ENCODE measurements at places on chromosomes 3 and 15. TPM values are rescaled to one million over a fixed set of nuclear protein-coding genes. Genes with fewer than 3 reads are reported as not detected.

DNA sequence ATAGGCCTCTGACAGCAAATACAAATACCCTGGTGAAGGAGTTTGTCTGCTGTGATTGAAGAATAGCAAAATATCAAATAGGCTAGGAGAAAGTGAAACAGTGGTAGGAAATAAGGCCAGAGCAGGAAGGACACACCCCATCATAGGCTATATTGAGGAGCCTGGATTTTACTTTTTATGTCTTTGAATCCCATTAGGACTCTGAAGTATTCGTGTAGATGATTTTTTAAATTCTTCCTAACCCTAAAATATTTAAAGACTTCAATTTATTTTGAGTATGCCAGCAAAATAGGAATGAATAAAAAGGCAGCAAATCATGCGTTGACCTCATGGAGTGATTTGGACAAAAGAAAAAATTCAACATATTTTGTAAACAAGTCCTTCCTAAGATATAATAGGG is 562.8 kb downstream of the NAALADL2 start:
- no peak for DNase-seq

DNA sequence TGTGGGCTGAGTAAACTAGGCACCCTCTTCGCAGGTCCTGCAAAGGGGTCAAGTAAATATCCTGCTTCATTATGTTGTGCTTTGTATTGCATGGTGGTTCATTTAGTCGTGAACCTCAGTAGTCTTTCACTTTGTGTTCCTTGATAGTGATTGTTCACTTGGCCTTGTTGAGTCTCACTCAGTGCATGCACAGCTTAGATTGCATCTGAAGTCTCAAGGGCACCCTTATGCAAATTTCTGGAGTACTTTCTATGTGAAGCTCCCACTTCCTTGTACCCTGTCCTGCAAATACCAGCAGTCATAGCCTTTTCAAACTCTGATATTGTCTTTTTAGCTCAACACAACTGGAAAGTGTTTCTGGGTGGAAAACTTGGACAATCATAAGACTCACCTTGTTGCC is 519.2 kb downstream of the NAALADL2 start:
- no peak for DNase-seq

DNA sequence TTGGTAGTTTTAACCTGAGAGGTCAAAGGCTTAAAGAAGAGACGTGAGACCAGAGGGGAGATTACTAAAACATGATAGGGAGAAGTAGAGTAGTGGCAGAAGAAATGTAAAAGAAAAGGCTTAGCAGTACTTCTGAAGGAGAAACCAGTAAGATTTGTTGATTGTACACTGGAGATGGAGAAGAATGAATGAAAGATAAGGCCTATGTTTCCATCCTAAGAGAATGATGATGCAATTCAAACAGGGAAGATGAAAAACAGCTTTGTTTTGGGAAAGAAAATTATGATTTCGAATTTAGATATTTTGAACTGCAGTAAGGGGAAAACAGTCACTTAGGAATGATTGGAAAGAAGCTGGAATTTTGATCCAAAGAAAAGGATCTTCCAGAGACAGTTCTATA is 97.4 kb upstream of the PLXND1 start:
- no peak for DNase-seq

- DNase-seq, result no peak
These were observed 22.8 kb downstream of the IL17RD start for GRCh38 chr3:57142411-57142723.

DNA sequence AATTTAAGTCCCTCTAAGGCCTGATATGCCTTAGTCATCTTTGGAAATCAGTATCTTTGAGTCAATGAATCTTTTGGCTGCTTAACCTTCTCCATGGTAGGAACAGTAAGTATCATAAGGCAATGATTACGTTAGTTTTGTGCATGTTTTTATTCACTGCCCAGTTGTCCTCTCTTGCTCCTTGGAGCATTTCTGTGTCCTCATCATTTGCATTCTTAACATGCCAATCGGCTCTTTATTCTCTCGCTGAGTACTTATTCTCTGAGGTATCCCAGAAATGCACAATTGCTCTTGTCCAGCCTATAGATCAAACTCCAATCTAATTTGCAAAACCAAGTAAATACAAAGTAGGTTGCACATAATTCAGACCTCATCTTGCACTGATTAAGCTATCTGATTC is 405.0 kb upstream of the IL12A start:
- DNase-seq, result no peak

GRCh38 chr3:123158899-123159390 is 42.8 kb upstream of the SEC22A start:
- DNase-seq, result no peak

DNA sequence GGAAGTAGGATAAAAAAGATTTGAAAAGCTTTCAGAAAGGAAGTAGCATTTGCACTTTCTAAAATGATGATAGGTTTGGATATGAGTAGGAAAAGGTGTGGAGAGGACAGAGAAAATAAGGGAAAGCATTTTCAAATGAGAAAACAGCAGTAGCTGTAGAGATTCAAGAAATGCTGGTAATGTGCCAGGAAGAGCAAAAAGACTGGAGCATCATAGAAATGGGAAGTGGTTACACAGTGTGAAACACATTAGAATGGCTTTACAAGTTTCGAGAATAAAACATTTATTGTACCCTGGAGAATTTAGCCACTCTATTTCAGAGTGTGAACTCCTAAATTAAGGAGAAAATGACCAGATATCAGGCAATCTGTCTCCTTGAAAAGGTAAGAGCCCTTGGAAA is 108.3 kb upstream of the CHL1 start:
- no peak for DNase-seq

GRCh38 chr15:78387246-78388037 is 47.3 kb downstream of the CRABP1 start:
- no peak for DNase-seq

DNA sequence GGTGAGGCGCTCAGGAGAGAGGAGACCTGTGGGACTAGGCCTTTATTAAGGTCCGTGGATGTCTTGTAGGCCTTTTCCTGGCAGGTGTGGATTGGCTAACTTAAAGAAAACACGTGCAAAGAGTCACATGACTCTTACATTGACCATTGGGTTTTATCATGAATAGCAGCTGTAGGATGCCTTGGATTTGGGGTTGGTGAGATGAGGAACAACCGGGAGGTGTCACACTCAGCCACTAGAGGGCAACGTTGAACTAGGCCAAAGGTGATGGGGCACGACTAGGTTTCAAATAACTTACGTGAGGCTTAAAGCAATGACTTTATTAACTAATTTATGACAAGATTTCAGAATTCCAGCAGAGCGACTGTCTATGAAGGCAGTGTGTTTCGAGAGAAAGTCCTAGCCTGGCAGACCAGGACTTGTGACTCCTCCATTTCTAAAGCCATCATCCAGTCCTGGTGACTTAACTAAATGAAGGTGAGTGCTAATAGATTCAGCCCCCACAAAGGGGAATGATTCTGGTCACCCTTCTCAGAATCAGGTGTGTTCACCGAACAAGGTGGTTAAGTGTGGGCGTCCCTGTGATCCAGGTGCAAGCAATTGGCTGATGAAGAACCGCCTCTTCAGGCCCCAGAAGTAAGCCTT is 345.6 kb downstream of the MCTP2 start:
- DNase-seq, result no peak

GRCh38 chr3:156513619-156514018 is 41.3 kb downstream of the SSR3 start:
- DNase-seq, result no peak

GRCh38 chr3:38281895-38282686 is at the start of gene SLC22A14:
Gene SLC22A14, plus strand, starts transcription at chr3:38282294. Its CDS starts 23,733 bp downstream, at chr3:38306027.
- no peak for DNase-seq

Gene HIGD2B
- total RNA-seq, result not detected

Gene CD200R1
- total RNA-seq, result 0.64 TPM

Gene LTK
- 0.36 TPM for total RNA-seq

Gene AMT
- 3.9 TPM for total RNA-seq

Gene C3orf20
- 0.18 TPM for total RNA-seq

Gene A4GNT
- total RNA-seq, result not detected

Gene ZBED2
- total RNA-seq, result not detected

Gene LAMB2
- 79.4 TPM for total RNA-seq

Gene MYZAP
- total RNA-seq, result 0.64 TPM

Gene TOPAZ1
- not detected for total RNA-seq

Gene HCLS1
- total RNA-seq, result 1.8 TPM

Measured in cerebellum (tissue), 4 donors.